Stimulated activated CD8-positive, alpha-beta memory T cell treated with anti-CD3 and anti-CD28 coated beads, Interleukin-15, amount 100 ng/mL, for 24 hours (primary cell): ENCODE measurements at places on chromosomes 4 and X.

- no peak for DNase-seq
Measured at GRCh38 chr4:111652236-111652635, 493.0 kb upstream of the FAM241A start.

GRCh38 chr4:56102601-56103000 lies 153.9 kb downstream of the CEP135 start:
- DNase-seq: no peak

DNA sequence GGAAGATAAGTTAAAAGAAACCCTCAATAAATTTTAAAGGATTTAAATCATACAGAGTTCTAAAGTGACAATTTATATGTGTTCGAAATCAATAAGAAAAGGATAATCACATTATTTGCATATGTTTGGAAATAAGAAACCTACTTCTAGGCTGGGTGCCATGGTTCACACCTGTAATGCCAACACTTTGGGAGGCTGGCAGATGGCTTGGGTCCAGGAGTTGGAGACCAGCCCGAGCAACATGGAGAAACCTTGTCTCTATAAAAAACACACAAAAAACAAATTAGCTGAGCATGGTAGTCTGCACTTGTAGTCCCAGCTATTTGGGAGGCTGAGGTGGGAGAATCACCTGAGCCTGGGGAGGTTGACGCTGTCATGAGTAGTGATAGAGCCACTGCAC lies 8.1 kb upstream of the SAP30 start:
- DNase-seq: no peak

- no peak for DNase-seq
Measured at GRCh38 chr4:180680305-180680704, 1562.9 kb upstream of the TENM3 start.

DNA sequence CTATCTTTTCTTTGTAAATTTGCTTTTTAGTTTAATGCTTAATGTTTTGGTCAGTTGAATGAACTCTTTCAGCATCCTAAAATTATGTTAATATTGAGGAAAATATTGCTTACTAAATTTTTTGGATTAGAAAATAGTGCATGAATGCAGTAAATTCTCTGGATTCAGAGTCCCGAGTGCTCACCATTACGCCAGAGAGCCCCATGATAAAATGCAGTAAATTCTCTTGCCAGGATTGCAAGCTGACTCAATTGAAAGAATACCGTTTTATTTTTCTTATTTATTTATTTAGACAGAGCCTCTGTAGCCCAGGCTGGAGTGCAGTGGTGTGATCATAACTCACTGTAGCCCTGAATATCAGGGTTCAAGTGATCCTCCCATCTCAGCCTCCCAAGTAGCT lies 60.9 kb upstream of the ENPEP start:
- no peak for DNase-seq

DNA sequence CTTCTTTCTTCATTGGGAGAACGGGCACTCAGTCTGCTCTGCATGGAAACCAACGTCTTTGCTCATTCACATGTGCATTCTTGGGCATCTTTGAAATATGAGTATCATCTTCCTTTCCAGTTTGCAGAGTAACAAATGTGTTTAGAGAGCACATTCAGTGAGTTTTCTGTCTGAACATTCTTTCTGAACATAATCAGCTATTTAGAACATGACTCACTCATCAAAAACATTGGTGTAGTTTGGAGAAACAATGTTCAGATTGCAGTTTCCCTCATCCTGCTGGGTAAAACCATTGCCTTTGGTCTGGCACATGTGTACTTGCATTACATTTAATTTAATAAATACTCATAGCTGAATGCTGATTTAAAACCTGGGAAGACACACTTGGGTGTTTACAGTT lies 81.5 kb upstream of the F9 start:
- DNase-seq: no peak

DNA sequence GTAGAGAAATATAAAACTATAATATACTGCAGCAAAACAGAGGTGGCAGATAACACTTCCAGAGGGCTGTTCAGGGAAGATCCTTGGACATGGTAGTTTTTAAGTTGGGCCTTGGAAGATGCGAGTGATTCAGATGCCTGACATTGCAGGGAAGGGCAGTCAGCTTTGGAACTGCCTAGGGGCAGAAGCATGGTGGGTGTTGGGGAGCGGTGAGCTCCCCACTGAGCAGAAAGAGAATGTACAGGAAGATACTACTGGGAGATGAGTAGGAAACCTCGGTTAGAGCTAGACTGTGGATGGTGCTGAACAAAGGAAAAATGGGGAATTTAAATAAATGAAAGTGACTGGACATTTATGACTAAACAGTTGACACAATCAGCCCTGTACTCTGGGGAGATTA lies 24.9 kb upstream of the SEC24B start:
- no peak for DNase-seq

- no peak for DNase-seq
Measured at GRCh38 chr4:100428051-100428450, 89.8 kb downstream of the EMCN start.

DNA sequence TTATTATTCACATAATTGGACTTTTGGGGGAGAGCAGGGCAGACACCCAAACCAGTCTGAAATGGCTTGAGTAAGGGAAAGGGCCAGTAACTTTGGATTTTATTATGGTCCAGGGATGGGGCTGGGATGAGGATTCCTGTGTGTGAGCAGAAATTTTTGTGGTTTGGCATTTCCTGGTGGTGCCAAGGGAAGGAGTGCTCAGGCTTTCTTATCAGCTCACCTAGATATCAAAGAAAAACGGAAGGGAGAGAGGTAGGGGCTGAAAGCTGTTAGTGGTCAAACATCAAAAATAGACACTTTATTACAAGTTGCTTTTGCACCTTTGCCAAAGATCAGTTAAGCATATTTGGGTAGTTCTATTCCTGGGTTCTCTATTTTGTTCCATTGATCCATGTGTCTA lies 128.5 kb upstream of the DIPK2B start:
- DNase-seq: no peak

DNA sequence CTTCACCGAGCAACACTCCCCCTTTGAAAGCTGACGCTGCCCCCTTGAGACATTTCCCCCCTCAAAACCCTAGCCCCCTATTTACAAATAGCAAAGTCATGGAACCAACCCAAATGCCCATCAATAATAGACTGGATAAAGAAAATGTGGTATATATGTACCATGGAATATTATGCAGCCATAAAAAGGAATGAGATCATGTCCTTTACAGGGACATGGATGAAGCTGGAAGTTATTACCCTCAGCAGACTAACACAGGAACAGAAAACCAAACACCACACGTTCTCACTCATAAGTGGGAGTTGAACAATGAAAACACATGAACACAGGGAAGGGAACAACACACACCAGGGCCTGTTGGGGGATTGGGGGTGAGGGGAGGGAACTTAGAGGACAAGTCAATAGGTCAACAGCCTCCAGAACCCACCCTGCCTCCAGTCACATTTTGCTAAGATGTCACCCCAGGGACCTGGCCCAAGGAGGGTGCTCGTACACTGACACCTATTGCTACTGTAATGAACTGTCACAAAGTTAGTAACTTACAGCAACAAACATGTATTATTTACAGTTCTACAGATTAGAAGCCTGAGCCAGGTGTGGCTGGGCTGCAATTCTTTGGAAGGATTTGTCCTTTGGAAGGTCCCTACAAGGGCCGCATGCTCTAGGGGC lies 20.6 kb downstream of the SCD5 start:
- DNase-seq: no peak

- DNase-seq: no peak
Measured at GRCh38 chrX:109360301-109360700, 121.6 kb downstream of the GUCY2F start.

DNA sequence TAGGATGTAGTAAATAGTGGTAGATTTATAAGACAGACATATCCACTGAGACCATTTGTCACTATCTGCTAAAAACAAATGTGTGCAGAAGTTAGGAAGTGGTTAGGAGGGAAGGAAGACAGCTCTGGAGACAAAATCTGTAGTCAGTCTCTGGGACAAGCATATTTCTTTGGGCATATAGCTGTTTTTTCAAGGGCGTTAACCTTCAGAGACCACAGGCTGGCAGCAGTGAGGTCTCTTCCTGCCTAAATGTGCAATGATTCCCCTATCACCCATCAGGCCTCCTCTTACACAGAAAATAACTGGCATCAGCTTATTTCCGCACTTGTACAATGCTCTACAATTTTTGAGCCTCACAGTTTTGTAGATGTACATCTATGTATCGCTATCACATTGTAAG lies 6.5 kb downstream of the TMEM150C start:
- DNase-seq: no peak

DNA sequence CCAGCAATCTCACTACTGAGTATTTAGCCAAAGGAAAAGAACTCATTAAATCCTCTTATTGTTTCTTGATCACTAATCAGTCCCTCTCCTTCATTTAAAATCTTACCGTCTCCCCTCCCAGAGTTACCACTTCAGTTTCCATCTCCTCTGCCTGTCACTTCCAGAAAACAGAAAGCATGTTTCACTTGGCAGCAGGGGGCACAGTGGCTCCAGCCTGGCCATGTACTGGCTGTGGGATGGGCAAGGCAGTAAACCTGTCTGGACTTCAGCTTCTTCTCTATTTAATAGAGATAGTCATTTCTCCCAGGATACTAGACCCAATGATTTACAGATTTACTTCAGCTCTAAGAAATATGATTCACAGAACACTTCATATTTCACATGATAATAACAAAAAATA lies 63.2 kb downstream of the CD40LG start:
- DNase-seq: no peak

DNA sequence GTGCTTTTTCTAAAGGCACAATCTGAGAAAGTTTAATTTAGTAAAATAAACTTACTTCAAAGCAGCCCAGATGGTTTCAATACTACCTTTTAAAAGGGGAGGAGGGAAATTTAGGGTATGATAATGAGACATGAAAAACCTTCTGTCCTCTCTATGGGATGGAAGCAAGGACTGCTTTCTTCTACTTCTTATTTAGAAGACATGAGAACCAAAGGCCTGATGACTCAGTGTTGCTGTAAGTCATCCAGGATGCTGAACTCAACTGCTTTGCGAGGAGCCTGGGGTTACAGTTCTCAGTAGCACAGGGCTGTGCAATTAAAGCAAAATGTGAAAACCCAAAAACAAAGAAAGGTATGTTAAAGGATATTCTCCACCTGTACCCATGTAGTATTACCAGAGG lies 140.8 kb upstream of the EDNRA start:
- no peak for DNase-seq

DNA sequence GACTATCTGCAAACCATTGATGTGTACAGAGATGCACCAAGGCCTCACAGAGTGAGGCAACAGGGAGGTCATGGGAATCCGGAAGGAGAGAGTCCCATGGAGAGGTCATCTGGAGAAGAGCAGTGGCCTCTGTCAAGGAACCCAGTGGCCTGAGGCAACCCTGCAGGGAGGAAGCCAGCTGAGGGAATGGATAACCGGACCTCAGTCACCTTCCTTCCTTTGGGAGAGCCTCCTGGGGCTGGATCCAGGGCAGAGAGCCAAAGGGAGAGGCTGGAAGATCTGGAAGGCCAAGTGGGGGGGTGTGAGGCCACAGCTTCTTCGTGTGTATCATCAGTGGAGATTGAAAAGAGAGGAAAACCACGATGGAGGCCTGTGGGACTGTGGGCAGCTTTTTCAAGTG lies 24.3 kb upstream of the CD38 start:
- no peak for DNase-seq

GRCh38 chrX:16788477-16788876 lies 2.2 kb downstream of the TXLNG start:
- no peak for DNase-seq

GRCh38 chrX:17242470-17242869 lies 132.5 kb upstream of the NHS start:
- no peak for DNase-seq

DNA sequence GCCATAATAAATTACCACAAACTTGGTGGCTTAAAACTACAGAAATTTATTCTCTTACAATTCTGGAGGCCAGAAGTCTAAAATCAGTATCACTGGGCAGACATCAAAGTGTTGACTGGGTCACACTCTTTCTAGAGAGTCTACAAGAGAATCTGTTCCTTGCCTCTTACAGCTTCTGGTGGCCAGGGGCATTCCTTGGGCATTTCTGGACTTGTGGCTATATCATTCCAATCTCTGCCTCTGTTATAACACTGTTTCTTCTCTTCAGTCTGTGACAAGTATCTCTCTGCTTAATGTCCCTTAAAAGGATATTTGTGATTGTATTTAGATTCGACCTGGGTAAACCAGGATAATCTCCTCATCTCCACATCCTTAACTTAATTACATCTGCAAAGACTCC lies 207.3 kb upstream of the DCAF8L1 start:
- DNase-seq: no peak

- no peak for DNase-seq
Measured at GRCh38 chr4:98481167-98481566, 177.2 kb downstream of the TSPAN5 start.

GRCh38 chr4:28488021-28488420 lies 1627.4 kb downstream of the STIM2 start:
- no peak for DNase-seq

DNA sequence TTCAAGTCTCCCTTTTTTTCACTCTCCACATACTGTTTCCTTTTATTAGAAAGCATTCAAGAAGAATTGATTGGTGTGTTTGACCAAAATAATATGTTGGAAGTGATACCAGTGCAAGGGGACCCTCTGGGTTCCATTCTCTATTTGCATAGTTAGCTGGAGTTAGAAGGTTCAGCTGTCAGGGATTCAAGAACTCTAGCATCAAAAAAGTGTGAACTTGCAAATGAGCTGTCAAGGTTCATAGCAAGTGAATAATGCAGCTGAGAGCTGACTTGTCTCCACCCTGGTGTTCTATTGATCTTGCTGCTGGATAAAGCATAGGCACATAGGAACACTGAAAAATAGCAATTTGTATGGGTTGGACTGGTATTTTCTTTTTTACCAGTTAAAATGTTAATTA lies 73.2 kb downstream of the SORBS2 start:
- no peak for DNase-seq

DNA sequence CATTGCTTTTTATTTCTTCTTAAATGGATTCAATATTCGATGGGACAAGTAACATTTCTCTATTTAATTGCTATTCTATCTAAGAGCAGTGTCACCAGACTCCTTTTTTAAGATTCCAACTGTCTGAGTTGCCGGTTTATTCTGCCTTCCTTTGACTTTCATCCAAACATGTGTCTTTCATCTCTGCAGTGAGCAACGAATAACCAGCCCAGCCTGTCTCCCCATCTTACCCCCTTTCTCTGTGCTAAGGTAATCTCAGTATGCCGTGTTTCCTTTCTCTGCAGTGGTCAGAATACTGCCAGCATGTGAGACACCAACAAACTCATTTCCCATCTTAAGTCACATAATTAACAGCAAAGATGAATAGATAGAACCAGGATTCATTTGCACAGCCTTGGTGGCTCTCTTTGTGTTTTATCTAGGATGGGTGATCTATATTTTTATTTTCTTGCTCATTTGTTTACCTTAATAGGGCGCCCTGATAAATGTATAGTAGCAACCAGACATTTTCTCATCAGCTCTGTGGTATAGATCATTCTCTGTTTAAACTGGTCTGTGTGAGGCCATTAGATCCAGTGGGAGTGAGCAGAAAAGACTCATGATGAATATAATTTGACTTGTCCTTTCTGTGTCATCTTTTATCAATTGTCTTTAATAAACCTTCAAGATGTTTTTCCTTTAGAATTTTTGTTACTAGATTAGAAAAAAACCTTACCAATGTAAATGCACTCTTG lies 394.8 kb upstream of the IGFBP7 start:
- DNase-seq: no peak
